Globus pallidus (tissue), 1 donor: ENCODE measurements at places on chromosomes 3 and 15.

- DNase-seq: no peak
Observed at GRCh38 chr3:46433841-46434240, 26.8 kb downstream of the CCRL2 start.

DNA sequence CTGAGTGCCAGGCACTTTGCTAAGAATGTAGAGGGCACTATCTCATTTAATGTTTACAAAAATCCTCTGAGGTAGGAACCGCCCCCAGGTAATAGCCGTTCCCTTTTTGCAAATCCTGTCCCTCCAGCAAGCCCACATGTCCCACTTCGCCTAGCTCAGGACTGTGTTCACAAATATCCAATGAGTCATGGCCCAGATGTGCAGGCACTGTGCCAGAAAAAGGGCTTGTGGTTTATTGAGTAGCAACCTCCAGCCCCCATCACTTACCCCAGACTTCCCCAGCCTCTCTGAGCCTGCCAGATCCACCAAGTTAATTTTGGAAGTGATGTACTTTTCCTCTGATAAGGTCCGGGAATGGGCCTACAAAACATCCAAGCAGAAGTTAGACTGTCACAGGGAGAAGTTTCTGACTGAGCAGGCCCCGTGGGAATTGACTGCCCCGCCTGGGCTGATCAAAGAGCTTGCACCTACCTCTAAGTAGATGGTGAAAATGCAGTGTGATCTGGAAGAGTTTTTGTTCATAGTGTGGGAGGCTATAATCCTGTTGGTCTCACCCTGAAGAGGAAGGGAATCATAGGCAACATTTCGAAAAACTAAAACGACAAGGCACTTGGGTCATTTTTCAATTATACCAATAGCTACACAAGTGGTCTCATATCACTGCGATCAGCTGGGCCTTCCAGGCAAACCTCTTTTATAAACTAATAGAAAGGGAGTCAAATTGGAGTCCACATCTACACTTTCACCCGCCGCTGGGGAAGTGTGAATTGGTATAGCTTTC, 15.7 kb downstream of the KIF9 start:
- DNase-seq: peak; percentile 39

DNA sequence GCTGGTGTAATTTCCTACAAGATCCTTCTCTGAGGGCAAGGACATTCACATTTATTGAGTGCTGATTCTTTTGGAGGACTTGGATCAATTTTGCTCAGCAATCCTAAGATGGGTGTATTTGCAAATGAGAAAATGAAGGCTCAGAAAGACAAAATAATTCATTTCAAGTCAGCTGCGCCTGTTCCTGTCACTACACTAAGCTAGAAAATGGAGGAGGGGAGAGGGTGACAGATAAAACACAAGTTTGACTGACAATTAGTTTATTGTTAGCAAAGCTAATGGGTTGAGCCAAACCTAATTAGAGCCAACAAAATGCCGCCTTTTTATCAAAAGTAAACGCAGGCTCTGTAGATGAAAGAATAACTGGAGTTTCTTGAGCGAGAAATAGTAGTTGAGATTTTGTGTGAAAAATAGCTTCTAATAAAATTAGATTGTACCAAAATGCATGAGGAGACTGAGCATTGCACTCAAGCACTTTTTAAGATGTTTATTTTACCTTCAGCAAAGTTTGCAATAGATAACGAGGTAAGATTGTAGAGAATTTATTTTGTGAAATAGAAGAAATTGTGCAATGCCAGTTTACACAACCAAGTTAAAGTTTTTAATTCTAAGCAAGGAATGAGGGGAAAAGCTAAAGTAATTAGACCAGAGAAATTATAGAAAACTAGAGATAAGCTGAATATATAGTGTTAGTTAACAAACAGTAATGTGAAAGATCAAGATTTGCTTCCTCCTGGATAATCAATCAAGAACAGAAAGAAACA, 39.6 kb upstream of the SECISBP2L start:
- DNase-seq: peak; percentile 87

DNA sequence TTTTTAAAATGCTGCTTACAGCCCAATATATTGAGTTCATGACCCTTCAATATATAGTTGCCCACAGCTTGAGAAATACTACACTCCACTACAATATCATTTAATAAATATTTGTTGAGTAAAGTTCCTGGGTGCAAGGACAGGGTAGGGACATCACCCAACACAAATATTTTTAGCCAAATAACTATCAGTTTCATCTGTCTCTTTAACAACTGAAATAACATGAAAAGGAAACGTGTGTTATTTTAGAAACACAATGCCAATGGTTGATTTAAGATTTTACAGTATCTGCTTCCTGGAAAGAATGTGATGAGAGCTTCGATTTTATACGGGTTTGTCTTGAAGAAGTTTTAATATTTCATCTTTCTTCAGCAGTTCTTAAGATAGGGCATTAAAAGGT, 67.7 kb upstream of the CDV3 start:
- DNase-seq: no peak

- no peak for DNase-seq
Observed at GRCh38 chr15:45094358-45094730, 19.6 kb downstream of the DUOX2 start.

GRCh38 chr15:99197856-99198255, 51.5 kb downstream of the TTC23 start:
- DNase-seq: no peak
